ENCODE measurements at places on chromosomes 3 and 15.

DNA sequence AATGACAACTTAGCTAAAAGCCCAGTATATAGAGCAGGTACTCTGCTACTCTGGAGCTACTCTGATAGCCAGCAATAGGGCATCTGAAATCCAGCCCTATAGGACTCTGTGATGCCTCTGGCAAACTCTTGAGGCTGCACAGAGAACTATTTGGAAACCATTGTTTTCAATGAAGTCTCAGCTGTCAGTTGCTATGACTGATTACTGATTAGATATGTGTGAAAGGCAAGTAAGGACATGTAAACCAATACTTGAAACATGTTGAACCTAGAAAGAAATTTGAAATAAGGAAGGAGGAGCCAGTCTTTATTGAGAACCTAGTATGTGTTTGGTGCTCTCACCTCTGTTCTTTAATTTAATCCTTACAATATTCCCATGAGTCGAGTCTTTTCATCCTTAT is 40.2 kb upstream of the CRTC3 start:
- DNase-seq: no peak

GRCh38 chr15:47265686-47266085 is 451.6 kb upstream of the SEMA6D start:
- no peak for DNase-seq

- DNase-seq: no peak
Measured at GRCh38 chr15:88161636-88162035, 94.9 kb downstream of the NTRK3 start.

- DNase-seq: no peak
Measured at GRCh38 chr15:59892985-59893384, 111.1 kb upstream of the FOXB1 start.

DNA sequence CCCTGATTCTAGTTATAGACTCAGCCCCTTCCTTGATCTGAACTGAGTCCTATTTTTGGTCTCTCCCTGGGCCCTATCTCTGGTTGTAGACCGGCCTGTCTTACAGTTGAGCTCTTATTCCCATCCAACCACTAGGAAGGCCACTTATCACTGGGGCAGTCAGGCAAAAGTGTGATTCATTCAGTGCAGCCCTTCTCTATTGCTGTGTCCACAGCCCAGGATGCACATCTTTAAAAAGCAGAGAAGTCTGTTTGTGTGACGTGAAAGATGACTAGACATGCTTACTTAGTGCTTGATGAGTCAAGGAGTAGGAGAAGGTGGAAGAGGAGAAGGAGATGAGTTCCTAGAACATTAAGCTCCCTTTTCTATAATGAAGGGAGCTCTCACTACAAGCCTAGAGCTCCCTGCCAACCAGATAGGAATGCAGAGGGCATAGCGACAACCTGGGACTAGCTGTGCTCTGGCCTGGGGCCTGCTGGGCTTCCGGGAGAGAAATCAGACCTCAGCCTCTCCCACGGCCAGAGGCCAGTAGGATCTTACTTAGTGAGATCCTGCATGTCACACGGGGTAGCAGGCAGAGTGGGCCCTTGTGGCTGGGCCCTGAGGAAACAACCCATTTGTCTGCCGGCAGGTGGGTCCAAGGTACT is 25.7 kb downstream of the INSYN1 start:
- no peak for DNase-seq
